ENCODE measurements at places on chromosomes 4 and X. TPM values are rescaled to one million over a fixed set of nuclear protein-coding genes. Genes with fewer than 3 reads are reported as not detected.

Gene GPR34
- total RNA-seq: 1.2 TPM

Gene CSN1S1
- total RNA-seq: not detected

Gene SSX4
- not detected for total RNA-seq

Gene TMPRSS11F
- total RNA-seq: not detected

Gene SERPINA7
- total RNA-seq: not detected

Gene SLC34A2
- not detected for total RNA-seq

Gene RNF128
- not detected for total RNA-seq

Gene SYNPO2
- total RNA-seq: 0.26 TPM

Gene TBC1D19
- total RNA-seq: 4.7 TPM

Gene YIPF7
- total RNA-seq: not detected

Gene TRIM75
- not detected for total RNA-seq

Gene IL9R
- 5.3 TPM for total RNA-seq

Gene RAB41
- not detected for total RNA-seq

Gene PRRG1
- total RNA-seq: not detected

Gene MAB21L2
- total RNA-seq: not detected

Gene MAP9
- 5.9 TPM for total RNA-seq

Gene SLIT2
- 0.07 TPM for total RNA-seq

Gene PRAF2
- total RNA-seq: 14.9 TPM

Gene USP38
- 32.0 TPM for total RNA-seq

All from activated T-helper 1 cell treated with anti-CD3 and anti-CD28 coated beads, Interleukin-12 subunit alpha, Interleukin-12 subunit beta, Interleukin-2, Interleukin-4 antibody, amounts not matched to agents 30 ng/mL and 10 ng/mL and 1 ng/mL, durations not matched to agents 14 hours and 24 hours and 36 hours (primary cell).